ENCODE measurements at places on chromosomes 2 and 18. TPM values are rescaled to one million over a fixed set of nuclear protein-coding genes. Genes with fewer than 3 reads are reported as not detected.

Gene EVX2
- not detected for total RNA-seq

Gene UGT1A9
- total RNA-seq: 21.4 TPM

Gene TUBA3D
- total RNA-seq: not detected

Gene ACOXL
- total RNA-seq: not detected

Gene DSEL
- total RNA-seq: 1.3 TPM

Gene SCN1A
- not detected for total RNA-seq

Gene GALNT14
- total RNA-seq: 12.8 TPM

Gene ANKRD12
- total RNA-seq: 16.9 TPM

Gene CACNB4
- under 0.01 TPM for total RNA-seq

Gene ECEL1
- not detected for total RNA-seq

Gene TUBA4B
- not detected for total RNA-seq

Gene DYSF
- 7.0 TPM for total RNA-seq

Gene PROM2
- 37.1 TPM for total RNA-seq

Gene KCNG2
- not detected for total RNA-seq

Measured in tracheal epithelial cell (primary cell).